ENCODE measurements at places on chromosomes 1 and 21.
A peak's percentile ranks its signal among the peaks of the same experiment; 100 is the strongest.

- DNase-seq: peak; percentile 71
Measured at GRCh38 chr1:107529511-107530149, 388.8 kb downstream of the NTNG1 start.

- no peak for DNase-seq
Measured at GRCh38 chr1:162612606-162613400, 19.5 kb upstream of the DDR2 start.

- DNase-seq: no peak
Measured at GRCh38 chr1:231395076-231395997, 26.8 kb downstream of the EGLN1 start.

DNA sequence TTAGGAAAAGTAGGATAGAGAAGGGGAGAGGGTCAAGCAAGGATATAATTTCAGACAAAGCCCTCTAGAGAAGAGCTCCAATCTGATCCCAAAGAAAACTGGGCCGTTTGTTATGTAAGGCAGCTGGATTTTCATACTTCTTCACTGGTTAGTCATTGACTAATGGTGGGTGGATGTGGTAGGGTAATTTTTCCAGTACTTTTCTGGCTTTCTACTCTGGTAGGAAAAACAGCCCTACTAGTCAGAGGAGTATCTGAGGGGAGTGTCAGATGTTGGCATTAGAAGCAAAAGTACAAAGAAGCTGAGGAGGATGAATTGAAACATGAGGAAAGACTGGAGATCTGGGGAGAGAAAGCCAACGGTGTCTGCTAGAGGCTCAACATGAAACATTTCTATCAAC is 145.3 kb downstream of the TNFSF18 start:
- DNase-seq: no peak

GRCh38 chr1:221517961-221518360 is 223.9 kb downstream of the DUSP10 start:
- no peak for DNase-seq

- no peak for DNase-seq
Measured at GRCh38 chr1:246156847-246157246, 350.2 kb downstream of the SMYD3 start.

- DNase-seq: no peak
Measured at GRCh38 chr1:166330096-166330495, 163.3 kb upstream of the FAM78B start.

GRCh38 chr1:96233422-96233821 is 488.2 kb upstream of the PTBP2 start:
- DNase-seq: no peak

- DNase-seq: no peak
Measured at GRCh38 chr1:212359794-212360479, 54.7 kb downstream of the PACC1 start.

GRCh38 chr1:3657578-3658230 is 5.4 kb downstream of the TP73 start:
- DNase-seq: no peak

GRCh38 chr1:42765832-42766740 is 742 bp downstream of the P3H1 start:
- peak; percentile 62 for DNase-seq
